Mammary epithelial cell (primary cell): ENCODE measurements at places on chromosomes 4 and X. TPM values are rescaled to one million over a fixed set of nuclear protein-coding genes. Genes with fewer than 3 reads are reported as not detected.

The CCDC160 gene
- total RNA-seq: not detected in 2 replicates

The AMER1 gene
- total RNA-seq: 3.3 TPM

The USP17L10 gene
- not detected in 2 replicates for total RNA-seq

- DNase-seq: no peak
Observed at GRCh38 chrX:30577362-30577991, at the start of gene TASL. TSS of gene TASL (minus strand) at chrX:30577766. CDS start at chrX:30560355, 17,411 bp downstream.

The SERPINA7 gene
- not detected for total RNA-seq

The PPP4R3C gene
- not detected in 2 replicates for total RNA-seq
